AG10803 (cell line): ENCODE measurements at places on chromosomes 4 and X.

- DNase-seq, result peak; percentile 63
Measured at GRCh38 chrX:46628460-46629371, 55.2 kb downstream of the CHST7 start.

DNA sequence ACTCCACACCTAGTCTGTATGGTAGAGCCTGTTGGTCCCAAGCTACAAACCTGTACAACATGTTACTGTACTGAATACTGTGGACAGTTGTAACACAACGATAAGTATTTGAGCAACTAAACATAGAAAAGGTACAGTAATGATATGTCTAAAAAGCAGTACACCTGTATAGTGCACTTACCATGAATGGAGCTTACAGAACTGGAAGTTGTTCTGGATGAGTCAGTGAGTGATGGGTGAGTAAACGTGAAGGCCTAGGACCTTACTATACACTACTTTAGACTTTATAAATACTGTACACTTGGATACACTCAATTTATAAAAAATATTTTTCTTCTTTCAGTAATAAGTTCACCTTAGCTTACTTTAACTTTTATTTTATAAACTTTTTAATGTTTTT lies 104.0 kb downstream of the TMA16 start:
- no peak for DNase-seq

- no peak for DNase-seq
Measured at GRCh38 chr4:172393220-172393619, 580.0 kb downstream of the GALNTL6 start.

GRCh38 chr4:8289956-8290700 lies 20.6 kb downstream of the HTRA3 start:
- DNase-seq, result no peak

DNA sequence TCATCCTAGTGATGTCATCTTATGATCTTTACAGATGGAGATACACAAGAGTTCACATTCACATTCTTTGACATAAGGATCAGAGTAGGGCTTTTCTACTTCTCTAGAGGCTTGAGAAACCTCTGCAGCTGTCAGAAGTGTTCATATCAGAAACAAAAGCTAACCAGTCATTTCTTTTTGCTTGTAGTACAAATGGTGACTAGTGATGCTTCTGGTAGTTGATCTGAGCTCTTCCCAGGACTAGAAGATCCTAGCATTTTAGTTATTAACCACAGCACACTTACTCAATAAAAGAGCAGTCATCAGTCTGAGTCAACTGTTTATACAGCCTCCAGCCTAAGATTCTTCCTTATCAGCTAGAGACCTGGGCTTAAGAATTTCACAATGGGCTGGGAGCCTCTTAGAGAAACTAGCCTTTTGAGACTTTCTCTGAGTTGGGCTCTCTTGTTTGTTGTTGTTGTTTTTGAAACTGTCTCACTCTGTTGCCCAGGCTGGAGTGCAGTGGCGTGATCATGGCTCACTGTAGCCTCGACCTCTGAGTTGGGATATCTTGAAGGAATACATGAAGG lies 84.1 kb downstream of the TMEM164 start:
- DNase-seq, result peak; percentile 83

DNA sequence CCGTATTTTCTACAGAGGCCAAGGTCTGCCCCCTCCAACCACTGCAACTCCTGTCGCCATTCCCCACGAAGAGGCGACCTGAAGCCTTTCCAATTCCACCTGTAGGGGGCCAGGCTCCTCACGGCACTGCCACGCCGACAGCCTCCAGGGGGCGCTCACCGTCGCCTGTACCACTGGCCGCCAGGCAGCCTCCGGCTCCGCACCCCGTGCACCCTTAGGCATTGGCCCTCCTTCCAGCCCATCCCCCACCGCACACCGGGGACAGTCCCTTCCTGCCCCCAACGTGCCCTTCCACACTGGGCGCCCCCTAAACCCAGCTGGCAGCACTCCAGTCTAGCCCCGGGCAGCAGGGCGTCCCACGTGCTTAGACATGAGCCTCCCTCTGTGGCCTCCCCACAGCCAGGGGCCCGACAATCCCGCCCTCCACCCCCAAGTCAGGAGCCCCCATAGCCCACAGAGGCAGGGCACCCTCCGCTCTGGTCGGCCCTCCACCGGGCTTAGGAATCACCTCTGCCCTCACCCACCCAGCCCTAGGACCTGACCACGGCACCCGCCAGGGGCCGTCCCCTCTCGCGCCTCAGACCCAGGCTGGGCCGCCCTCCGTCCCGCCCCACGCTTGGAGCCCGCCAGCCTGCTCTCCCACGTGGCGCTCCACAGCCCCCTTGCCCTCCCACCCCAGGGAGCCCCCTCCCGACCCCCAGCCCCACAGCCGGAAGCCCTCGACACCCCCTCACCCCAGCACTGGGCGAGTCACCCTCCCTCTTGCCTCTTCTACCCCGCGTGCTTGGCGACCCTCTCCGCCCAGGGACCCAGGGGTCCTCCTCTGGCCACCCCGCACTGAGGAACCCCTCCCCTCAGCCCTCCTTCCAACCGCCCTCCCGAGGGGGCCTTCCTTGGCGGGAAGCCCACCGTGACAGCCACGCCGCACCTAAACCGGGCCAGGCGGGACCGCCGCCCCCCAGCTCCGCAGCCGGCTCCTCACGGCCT lies 711 bp downstream of the PNMA6E start:
- no peak for DNase-seq

- no peak for DNase-seq
Measured at GRCh38 chrX:32084757-32085156, 1012.9 kb upstream of the FTHL17 start.

DNA sequence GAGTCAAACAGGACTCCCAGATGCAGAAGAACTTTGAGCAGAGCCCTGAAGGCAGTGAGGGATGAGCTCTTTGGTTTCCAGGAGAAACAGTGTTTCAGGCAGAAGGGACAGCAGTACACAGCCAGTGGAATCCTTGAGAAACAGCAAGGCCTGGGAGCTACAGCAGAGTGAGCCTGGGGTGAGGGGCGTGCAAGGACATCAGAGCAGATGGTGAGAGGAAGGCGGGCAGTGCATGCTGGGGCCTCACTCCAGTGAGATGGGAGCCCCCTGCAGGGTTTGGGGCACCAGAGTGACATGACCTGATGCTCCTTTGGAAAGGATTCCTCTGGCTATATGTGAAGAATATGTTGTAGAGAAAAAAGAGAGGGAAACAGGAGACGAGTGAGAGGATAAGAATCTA lies 98.1 kb upstream of the EGFL6 start:
- no peak for DNase-seq

GRCh38 chrX:18898492-18898891 lies 85.4 kb downstream of the PHKA2 start:
- DNase-seq, result no peak

- no peak for DNase-seq
Measured at GRCh38 chr4:21242163-21242562, 541.9 kb downstream of the PACRGL start.

GRCh38 chrX:72313707-72314641 lies 8.3 kb upstream of the CITED1 start:
- no peak for DNase-seq

GRCh38 chr4:15601862-15602261 lies 53.3 kb downstream of the FBXL5 start:
- DNase-seq, result no peak

DNA sequence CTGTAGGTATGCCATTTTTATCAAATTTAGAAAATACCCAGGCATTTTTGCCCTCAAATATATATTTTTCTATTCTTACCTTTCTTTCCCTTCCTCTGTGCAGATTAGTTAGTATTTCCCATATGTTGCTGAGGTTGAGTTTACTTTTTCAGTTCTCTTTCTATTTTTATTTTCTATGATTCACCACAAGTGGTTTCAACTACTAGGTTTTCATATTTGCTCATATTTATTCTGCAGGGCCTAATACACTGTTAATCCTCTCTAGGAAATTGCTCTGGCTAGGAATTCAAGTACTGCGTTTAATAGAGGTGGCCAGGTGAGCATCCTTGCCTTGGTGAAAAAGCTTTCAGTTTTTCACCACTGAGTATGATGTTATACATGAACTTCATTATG lies 1535.3 kb upstream of the PCDH10 start:
- no peak for DNase-seq

DNA sequence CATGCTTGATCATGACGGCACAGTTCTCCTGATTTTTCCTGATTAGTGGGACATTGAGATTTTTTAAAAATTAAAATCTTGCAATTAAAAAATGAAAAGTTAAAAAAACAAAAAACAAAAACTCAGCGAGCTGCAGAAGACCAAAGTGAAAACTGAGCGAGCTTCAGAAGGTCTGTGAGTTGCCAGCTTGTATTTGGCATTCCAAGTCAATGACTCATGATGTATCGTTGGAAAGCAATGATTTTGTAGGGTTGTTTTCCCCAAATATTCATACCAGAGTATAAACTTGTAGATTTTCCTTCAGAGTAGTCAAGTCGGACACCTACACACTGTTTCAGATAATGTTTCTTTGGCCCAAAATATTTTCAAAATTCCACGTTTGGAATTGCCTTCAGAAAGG lies 76.9 kb downstream of the LRRC66 start:
- DNase-seq, result peak; percentile 46

GRCh38 chr4:98643755-98644154 lies 14.7 kb downstream of the TSPAN5 start:
- no peak for DNase-seq

DNA sequence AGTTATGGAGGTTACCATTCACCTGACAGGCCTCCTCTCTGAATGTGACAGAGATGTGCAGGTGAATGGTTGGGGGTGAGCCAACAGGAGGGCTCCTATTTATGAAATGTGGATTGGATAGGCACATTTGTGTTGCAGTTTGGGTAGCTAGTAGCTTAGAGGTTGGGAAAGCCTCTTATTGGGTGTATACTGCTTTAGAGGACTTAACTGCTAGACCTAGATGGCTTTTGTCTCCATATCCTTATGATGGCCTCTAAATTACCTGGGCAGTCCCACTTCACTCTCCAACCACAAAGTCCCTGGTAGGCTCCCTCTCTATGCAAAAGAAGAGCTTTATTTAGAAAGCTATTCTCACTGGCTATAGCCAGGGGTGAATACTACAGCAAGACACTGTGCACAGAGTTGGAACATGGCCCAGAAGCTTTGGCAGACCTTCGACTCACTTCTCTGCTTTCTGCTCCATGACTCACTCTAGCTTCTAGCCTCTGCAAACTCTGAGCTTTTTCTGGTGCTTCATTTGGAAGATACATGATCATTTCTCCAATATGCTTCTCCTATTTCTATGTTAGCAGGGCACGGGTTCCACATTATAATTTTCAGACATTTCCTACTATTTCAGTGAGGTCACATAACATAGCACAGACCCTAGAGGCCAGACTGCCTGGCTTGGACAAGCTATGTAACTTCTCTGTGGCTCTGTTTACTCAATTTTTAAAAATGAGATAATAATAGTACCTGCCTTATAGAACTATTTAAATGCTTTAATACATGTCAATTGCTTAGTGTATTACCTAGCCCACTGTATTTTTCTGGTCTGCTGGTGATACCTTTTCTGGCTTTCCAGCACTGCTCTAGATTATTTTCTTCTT lies 6.0 kb upstream of the VGLL1 start:
- DNase-seq, result peak; percentile 82
